Fibroblast of skin of left biceps (primary cell): ENCODE measurements at places on chromosomes 4 and X.

DNA sequence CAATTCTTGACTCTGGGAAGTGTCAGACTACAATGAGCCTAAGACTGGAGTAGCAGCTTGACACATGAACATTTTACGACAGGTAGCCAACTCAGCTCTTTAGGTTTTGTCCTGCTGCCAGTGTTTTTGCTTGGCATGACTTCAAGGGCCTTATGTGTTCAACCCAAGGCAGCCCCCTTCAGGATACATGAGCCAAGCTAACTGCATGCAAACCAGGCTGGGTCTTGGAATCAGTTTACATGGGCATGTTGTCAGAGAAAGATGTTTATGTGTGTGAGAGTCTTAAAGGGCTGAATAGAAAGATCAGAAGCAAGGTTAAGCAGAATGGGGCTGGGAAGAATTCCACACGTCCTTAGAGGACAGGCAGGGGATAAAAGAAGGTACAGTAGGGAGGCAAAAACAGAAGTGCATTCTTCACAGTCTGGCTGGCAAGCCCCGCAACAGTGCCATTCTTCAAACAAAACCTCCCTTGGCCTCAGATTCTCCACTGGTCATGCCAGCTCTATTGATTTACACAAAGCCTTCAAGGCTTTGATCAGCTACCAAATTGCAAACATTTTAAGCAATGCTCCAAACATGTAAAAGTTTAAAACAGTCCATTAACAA, 97.3 kb downstream of the NKX6-1 start:
- DNase-seq, result no peak

DNA sequence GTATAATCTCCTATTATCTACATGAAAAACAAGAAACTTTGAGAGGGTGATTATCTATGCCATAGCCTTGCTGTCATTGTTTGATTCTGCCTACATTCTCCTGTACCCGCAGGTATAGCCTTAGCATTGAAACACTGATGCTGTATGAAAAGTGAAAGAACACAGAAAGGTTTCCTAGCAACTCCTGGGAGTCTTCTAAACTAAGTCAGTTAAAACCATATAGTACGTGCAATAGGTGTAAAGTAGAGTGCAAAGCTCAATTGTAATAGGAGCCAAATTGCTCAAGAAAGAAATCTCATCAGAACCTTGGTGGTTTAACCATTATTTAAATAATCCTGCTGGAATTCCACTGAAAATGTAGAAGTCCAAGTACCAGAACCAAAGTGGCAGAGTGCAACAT, 489.7 kb downstream of the PCDH10 start:
- no peak for DNase-seq

DNA sequence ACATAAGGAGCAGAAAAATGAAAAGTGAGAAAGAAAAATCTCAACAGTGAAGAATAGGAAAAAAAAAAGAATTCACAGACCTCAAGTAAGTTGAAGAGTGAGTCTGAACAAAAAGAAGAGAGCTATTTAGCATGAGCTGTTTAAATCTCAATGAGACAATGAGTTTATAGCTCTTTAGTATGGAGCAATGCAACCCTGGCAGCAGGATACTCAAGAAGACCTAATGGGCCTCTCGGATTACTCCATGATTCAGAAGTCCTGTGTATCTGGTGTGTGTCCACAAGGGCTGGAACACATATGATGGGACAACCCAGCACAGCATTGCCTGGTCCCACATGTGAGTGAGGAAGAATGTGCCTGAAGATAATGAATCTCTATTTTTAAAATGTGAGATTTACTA, 563.1 kb upstream of the INTU start:
- no peak for DNase-seq

DNA sequence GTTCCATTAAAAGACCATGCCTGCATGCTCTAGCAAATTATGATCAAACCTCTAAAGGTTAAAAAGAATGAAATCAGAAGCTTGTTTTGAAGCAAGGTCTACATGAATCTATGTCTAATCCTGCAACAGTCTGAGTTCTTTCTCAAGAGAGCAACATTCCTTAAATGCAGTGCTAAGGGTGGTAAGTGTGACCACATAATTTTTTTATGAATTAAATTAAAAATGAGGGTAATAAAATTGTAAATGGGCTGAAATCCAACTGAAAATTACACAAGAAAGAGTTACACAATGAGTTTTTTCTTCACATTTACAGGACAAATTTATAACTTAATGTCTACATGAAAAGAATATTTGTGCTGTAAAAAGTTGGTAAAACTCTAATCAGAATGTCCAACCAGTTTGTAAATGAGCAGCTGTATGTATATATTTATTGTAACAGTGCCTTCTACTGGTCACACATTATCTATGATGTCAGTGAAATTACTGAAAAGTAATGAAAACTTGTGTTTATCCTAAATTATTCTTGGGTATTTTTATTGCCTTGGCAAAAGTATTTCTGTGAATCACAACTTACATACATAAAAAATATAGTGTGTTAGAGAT, 336.3 kb upstream of the PITX2 start:
- peak; percentile 33 for DNase-seq

GRCh38 chr4:183153190-183153916, 54.3 kb downstream of the WWC2 start:
- no peak for DNase-seq

DNA sequence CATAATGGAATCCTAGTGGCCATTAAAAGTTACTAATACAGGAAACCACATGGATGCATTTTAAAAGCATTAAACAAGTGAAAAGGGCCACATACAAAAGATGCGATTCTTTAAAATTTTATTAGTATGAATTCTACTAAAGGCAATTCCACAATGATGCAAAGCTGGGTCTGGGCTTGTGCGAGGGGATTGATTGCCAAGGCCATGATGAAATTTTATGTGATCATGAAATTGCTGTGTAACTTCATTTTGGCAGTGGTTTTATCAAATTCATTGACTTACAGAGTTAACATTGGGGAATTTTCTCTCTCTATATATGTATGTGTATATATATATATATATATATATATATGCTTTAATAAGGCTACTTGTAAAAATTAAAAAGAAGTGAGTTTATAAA, 1142.5 kb upstream of the IGFBP7 start:
- no peak for DNase-seq

- no peak for DNase-seq
These were observed 430.9 kb downstream of the C4orf33 start for GRCh38 chr4:129526812-129527211.

- peak; percentile 24 for DNase-seq
These were observed 311.4 kb downstream of the MAPK10 start for GRCh38 chr4:86048426-86048825.

- no peak for DNase-seq
These were observed 425.4 kb downstream of the SLITRK2 start for GRCh38 chrX:146243041-146243440.

DNA sequence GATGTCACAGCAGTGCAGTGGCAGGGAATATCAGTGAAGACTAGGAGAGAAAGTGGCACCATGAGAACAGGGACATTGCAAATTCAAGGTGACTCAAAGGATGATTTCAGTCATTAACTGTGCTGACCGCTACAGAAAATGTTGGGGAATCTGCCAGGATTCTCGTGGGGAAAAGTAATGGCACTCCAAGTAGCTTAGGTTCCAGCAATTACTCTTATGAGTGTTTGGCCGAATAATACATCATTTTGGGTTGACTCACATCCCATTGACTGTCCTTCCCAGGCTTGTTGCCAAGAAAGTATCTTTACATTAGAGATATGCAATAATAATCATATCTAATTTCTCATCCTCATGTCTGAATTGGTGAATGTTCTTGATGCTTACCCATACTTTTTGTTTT, 1411.1 kb upstream of the PCDH7 start:
- peak; percentile 31 for DNase-seq

DNA sequence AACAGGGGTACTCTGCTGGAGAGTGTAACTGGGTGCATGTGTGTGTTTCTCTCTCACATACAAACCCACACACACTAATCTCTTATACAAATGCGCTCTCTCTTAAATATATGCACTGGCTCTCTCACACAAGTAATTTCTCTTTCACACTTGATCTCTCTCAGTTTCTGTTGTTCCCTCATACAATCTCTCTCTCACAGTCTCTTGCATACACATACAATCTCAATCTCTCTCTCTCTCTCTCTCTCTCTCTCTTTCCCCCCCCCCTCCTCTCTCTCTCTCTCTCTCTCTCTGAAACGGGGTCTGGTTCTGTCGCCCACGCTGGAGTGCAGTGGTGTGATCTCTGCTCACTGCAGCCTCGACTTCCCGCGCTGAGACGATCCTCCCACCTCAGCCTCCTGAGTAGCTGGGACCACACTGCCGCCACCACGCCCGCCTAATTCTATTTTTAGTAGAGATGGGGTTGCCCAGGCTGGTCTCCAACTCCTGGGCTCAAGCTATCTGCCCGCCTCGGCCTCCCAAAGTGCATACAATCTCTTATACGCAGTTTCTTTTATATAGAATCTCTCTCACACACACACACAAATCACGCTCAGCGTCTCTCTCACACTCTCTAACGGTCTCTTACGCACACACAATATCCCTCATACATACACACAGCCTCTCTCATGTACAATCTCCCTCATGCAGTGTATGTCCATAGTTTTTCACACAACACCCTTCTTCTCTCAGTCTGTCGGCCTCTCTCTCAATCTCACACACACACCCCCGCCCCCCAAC, 518 bp upstream of the FAM241A start:
- DNase-seq, result no peak

GRCh38 chr4:66906314-66906713, 639.0 kb downstream of the CENPC start:
- DNase-seq, result no peak

DNA sequence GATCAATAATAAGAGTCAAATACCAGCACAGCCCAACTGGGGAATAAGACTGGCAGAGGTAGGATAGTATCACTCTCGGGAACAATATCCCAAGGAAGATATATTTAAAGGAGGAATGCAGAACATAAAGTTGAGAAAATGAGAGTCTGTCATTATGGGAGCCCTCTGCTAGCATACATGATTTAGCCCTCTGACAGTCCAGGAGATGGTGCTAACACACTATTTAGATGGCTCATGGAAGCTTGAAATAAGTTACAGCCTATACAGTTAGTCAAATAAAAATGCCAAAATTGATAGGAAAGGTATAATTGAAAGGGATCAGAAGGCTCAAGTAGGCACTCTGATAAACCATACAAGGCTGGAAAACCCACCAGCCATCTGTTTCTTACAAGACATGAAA, 201.0 kb upstream of the NEIL3 start:
- DNase-seq, result no peak

GRCh38 chr4:1683261-1683735, 815 bp downstream of the FAM53A start:
- peak; percentile 74 for DNase-seq

GRCh38 chr4:78058591-78059523, 1.7 kb downstream of the FRAS1 start:
- no peak for DNase-seq

DNA sequence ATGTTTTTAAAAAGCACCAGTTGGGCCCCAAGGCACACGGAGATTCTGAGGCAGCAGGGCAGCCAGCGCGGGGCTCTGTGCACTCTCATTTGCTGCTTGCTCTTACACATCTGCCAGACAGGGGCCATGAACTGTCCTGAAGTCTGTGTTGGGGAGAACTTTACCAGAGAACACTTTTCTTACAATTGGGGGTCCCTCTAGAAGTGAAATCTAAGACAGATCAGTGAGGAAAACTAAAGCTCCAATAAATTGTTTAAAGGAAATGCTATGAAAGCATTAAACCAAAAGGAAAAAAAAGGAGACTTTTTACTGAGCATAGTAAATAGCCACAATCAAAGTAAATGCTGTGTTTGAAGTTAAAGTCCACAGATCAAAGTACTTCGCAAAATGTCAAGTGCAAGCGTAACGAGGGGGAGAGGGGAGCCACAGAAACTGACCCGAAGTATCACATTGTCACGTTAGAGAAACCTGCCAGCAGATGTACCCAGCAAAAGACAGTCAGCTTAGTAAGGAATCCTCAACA, 37.8 kb downstream of the SORBS2 start:
- no peak for DNase-seq

- DNase-seq, result no peak
These were observed 32.4 kb downstream of the SMPX start for GRCh38 chrX:21725496-21725895.

DNA sequence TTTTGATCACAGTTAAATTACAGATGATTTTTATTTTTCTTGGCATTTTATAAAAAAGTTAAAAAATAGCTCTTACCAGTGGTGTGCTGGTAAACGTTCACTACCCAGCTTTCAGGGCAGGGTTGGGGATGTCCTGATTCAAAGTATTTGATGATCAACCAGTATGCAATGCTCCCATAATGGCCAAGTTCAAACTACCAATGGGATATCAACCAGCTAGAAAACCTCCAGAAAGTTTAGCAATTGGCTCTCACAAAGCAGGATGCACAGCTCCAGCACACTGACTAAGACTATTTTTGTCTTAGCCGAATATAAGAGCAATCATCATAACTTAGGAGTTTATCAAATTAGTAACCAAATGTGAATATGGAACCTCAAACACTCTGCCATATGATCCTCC, 108.0 kb upstream of the PDE5A start:
- no peak for DNase-seq

DNA sequence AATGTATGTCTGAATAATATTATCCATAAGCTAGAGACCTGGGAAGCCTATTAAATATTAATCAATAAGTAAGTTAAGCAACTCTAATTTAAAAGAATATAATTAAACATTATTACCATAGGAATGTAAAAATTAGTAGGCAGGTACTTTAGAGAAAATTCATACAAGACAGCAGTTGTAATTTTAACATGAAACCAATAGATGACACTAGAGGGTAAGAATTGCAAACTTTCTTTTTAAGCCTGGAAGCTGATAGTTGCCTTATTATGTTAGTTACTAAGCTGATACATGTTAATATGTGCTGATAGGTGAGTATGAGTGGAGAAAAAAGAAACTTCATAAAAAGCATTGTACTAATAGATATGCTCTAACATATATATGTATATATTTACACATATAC, 1157.4 kb downstream of the FAM133A start:
- DNase-seq, result no peak

DNA sequence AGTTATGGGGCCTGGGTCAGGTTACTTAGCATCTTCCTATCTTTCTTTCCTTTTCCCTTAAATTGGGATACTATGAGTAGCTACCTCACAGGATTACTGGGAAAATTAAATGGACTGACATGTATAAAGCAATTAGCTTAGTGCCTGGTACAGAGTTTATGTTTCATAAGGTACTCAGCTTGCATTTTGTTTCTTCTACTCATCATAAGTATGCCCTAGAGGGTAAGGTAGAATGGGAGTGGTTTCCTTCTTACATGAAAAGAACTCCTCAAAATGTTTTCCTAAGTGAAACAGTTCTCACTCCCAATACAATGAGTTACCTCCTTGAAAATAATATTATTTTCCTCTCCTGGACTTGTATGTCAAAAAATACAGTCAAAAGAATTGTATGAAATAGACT, 75.7 kb downstream of the NPFFR2 start:
- no peak for DNase-seq

GRCh38 chr4:576991-577498, 950 bp upstream of the TMEM271 start:
- no peak for DNase-seq

DNA sequence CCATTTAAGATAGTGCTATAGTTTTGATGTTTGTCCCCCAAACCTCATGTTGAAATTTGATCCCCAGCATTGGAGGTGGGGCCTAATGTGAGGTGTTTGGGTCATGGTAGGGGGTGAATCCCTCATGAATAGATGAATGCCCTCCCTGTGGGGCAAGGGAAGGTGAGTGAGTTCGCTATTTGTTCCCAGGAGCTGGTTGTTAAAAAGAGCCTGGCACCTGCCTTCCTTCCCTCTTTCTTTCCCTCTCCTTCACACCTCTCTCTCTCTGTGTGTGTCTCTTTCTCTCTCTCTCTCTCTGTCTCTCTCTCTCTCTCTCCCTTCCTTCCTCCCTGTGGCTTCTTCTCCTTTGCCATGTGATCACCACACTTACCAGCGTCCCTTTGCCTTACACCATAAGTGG, 160.7 kb downstream of the AASDH start:
- no peak for DNase-seq
